ENCODE measurements at places on chromosomes 2 and 18.

- DNase-seq: no peak
These were observed 135.2 kb upstream of the NFATC1 start for GRCh38 chr18:79260510-79260909.

DNA sequence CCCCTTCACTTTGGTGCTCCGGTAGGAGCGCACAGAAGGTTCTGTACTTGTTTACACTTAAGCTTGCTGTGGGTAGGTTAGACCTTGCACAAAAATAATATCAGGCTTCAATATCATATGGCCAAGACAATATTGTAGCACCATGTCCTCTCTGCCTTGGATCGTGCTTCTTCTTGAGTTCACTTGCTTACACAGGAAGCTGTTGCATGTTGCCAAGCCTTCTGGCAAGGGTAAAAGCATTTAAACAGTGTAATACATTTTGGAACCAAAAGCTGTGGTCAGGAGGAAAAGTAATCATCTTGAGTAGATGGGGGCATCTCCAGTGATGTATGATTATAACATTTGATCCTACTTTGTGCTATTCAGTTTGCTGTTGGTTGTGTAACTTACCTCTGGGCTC lies 197.5 kb downstream of the LTBP1 start:
- DNase-seq: no peak

DNA sequence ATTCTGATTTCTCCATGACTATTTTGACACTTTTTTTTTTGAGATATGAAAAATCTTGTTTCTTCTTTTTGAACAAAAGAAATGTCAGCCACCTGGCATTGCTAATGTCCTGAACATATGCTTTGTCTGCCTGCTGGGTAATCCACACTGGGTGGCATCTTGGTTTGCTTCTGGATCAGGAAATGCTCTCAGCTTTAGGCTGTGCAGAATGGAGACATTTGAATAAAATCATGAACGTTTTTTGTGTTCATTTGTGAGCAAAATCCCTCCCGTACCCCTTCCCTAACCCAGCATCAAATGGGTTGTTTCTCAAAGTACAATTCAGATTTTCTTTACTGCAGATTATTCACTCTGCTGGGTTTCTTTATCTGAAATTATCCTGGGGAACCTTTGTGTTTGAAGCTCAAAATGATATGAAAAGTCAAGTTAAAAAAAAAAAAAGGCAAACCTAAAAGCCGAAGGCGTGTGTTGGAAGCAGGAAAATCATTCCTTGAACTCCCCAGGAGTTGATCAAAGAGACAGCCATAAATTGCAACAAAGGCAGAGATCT lies 53.4 kb upstream of the KLF7 start:
- no peak for DNase-seq

DNA sequence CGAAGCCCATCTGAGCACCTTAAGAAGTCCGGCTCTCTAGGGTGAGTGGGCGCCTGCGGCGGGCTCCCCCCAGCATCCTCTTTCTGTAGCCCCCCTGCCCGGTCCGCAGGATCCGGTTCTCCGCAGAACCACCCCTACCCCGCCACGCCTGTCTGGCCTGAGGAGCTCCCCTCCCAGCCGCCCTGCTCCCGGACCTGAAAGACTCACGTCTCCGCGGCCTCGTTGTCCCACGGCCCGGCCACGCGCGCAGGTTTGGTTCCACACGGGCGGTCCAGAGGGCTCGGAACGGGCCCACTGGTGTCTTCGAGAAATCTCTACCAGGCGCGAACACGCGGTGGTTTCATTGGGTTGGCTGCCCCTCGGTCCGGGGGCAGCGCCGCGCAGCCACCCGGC lies 237 bp downstream of the SLC39A6 start:
- DNase-seq: no peak

DNA sequence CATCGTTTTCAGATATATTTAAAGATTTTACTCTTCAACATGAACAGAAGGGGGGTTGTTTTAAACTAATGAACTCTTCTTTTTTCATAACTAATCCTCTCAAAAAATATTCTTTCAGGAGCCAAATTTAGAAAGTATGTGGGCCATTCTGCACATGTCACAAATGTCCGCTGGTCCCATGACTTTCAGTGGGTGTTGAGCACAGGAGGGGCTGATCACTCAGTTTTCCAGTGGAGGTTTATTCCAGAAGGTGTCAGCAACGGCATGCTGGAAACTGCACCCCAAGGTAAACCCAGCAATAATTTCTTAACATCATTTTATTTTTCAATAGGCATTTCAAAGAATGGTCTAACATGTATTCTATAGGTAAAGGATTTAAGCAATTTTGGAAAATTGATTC lies 136.0 kb downstream of the EML6 start:
- DNase-seq: no peak

DNA sequence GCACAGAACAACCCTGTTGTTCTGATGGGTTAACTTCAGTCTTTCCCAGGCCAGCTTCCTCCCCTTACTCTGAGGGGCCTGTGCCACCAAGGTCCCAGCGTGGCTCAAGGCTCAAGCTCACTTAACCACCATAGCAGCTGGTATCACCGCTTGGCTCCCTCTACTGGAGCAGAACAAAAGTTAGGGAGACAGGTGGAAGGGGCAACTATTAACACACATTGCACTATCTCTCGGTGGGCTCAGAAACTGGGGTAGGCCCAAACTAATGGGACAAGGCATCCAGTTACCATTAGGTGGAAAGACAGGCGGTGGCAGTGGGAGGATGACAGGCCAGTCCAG lies 88.7 kb upstream of the ATL2 start:
- DNase-seq: no peak

DNA sequence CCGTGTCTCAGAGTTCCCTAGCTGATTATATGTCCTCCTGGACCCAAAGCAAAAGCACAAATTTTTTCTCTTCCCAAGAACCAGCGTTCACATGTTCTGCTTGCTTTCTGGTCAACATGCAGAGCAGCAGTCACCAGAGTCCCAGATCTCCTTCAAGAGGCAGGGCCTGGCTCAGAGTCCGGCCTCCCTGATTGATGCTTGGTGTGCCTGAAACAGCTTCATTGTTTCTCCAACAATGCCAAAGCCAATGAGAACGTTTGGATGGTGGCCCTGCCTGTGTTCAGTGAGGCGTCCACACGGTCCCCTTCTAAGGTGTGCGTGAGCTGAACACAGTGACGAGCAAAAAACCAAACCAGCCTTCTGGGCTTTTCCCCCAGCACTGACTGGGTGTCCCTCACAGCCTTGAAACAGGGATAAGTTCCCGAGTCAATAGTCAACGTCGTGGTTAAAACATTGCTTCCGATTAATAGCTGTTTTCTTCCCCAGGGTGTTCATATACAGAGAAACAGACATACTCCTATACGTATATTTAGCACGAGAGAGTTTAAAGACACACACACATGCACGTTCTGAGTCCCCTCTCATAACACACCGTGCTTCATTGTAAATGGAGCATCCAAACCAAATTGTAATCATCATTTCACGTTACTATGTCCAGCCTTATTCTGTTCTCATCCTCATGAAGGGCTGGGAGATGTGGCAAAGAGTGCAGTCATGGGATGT lies 19.3 kb upstream of the POU3F3 start:
- no peak for DNase-seq

GRCh38 chr2:231521443-231521842 lies 8.8 kb downstream of the NMUR1 start:
- no peak for DNase-seq

DNA sequence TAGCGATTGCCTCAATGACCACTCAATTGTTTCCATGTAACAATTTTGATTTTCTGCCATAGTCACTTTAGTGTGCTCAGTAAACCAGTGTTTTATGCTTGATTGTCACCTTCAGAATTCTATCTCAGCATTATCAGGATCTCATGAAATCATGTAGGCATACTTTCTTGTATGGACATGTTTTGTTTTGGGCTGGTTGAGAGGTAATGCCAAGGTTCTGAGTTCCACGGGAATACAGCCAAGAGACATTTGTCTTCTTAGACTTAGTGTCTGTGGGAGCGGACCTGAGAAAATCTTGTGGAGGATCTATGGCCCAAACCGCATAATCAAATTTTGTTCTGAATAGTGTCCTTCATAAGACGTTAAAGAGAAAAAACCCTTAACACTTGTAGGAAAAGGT lies 10.2 kb downstream of the MSTN start:
- no peak for DNase-seq

DNA sequence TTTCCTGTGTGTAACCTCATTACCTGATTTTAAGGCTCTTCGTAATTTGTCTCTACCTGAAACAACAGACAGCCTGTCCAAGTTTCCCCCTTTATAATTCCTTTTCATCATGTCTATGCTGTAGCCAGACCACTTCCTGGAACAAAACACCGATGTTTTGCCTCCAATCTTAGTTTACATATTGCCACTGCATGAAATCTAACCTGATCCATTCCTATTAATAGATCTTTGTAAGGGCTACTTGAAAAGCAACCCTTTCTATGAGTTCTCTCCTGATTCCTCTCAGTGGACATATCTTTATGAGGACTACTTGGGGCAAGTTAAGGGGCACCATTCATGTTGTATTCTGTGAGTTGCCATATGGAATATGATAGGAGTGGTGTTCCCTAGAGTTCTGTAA lies 30.9 kb downstream of the ZNF638 start:
- DNase-seq: no peak

DNA sequence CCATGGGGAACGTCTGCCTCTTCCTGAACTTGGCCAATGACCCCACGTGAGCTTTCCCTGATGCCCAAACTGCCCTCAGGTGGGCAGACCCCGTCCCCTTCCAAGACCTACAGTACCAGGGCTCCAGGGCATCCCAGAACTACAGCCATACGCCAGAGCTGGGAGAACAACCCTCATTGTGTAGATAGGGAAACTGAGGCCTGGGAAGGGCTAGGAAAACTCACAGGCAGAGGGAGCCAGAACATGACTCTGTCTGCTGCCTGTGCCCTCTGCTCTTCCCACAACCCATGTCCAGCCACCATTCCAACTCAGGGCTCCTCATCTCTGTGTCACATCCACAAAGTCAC lies 16.8 kb upstream of the ANKRD53 start:
- DNase-seq: no peak

DNA sequence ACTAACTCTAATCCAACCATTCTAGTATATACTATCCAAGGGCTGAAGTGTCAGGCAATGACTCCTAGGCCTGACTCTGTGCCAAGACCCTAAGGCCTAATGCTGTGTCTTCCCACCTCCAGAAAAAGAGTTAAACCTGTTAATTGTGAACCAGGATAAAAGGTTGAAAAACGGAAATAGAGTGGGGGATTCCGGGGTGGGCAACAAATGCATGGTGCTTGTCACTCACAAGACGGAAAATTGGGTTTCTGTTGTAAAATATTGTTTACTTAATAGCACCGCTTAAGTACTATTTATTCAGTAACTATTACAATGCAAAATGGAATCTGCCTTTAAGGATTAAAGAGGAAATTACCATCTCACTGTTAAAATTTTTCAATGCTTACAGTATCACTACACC lies 3.2 kb downstream of the STK17B start:
- DNase-seq: no peak

- DNase-seq: no peak
These were observed 608.3 kb downstream of the GALR1 start for GRCh38 chr18:77857678-77858655.

GRCh38 chr2:109410039-109410815 lies 203.5 kb downstream of the SEPTIN10 start:
- DNase-seq: no peak

DNA sequence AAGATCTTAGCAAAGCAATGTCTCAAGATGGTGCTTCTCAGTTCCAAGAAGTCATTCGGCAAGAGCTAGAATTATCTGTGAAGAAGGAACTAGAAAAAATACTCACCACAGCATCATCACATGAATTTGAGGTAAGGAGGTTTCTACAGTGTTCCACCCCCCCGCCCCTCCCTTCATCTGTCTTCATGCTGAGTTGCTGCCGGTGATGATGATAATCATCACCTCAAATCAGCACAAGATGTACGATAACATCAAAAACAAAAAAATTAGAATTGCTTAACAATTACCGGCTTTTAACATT lies 14.6 kb downstream of the UGP2 start:
- DNase-seq: no peak

DNA sequence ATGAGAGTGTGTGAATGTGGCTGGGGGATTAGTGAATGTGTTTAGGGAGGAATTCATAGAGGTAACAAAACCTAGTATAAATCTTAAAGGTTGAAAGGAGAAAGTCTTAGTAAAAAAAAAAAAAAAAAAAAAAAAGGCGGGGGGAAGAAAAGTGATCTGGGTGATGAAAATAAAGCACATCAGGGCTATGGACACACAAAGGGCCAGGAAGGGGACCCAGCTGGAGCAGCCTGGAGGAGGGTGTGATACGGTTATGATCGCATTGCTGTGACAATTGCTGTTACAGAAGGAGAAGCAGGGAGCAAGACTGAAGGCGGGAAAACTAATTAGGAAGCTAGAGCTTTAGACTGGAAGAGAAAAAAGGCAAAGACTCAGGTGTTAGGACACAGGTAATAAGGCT lies 85.4 kb downstream of the DLGAP1 start:
- DNase-seq: no peak

DNA sequence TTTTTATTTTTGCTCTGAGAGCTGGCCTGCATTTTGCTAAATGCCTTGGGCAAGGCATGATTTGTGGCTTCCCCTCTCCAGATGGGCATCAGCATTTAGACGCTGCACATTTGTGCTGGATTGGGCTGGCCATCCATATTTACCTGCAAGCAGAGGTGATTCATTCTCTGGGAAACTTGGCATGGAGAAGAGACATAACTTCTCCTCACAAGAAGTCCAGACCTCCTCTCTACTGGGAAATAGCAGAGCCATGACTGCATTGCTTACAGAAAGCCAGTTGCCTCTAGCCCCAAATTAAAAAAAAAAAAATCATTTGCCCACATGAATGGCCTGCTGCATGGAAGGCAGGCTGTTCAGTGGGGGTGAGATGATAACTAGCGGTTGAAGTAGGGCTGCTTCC lies 120.1 kb downstream of the ACTR3 start:
- no peak for DNase-seq

DNA sequence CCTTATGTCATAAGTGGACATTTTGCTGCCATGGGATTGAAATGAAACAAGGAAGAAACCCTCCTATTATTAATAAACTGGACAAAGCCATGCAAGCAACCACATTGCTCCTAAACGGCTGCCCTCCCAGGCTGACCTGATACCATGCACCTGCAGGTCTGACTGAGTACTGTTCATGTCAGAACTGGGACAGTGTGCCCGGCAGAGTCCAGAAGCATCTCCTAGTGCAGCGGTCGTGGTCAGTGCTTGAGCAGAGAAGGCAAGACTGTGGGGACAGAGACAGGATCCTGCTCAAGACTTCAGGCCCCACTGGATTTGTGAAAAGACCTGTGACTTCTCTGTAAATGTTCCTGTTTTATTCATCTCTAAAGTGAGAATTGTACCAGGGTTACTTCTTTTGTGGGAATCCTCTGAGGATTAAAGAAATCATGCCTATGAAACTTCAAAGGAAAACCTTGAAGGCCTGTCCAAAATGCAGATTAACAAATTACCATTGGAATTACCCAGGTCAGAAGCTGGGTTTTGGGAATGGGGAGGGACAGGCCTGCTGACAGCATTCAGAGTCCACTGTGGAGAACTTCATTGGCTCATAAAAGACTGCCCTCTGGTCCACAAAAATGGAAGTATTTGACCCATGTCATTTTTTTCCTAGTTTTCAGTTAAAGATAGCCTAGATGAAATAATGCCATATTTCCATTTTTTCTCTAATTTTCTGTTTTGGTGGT lies 13.9 kb downstream of the RNF144A start:
- DNase-seq: no peak

- no peak for DNase-seq
These were observed 82.1 kb downstream of the CDK15 start for GRCh38 chr2:201888426-201888800.
